Mesothelial cell of epicardium (in vitro differentiated cells): ENCODE measurements at places on chromosomes 6 and 20. TPM values are rescaled to one million over a fixed set of nuclear protein-coding genes. Genes with fewer than 3 reads are reported as not detected.

GRCh38 chr20:15528391-15529111, 1044.7 kb downstream of the KIF16B start:
- DNase-seq, result no peak

DNA sequence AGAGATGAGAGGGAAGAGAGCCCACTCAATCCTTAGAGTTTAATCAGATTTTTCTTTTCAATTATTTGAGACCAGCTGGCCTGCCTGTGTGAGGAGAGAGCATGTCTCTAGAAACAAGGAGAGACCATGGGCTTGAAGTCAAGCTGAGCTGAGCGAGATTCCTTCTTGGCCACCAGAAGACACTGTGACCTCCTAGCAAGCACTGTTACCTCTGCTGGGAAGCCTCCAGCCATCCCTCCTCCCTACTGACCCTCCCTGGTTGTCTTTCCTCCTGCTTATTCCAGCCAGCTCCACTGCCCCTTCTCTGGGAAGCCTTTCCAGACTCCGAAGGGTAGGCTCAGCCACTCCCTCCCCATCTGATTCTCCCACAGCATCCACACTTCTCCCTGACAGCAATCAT, 110.0 kb downstream of the SCML4 start:
- no peak for DNase-seq

- no peak for DNase-seq
These were observed 256.5 kb downstream of the FARS2 start for GRCh38 chr6:5517796-5518195.

DNA sequence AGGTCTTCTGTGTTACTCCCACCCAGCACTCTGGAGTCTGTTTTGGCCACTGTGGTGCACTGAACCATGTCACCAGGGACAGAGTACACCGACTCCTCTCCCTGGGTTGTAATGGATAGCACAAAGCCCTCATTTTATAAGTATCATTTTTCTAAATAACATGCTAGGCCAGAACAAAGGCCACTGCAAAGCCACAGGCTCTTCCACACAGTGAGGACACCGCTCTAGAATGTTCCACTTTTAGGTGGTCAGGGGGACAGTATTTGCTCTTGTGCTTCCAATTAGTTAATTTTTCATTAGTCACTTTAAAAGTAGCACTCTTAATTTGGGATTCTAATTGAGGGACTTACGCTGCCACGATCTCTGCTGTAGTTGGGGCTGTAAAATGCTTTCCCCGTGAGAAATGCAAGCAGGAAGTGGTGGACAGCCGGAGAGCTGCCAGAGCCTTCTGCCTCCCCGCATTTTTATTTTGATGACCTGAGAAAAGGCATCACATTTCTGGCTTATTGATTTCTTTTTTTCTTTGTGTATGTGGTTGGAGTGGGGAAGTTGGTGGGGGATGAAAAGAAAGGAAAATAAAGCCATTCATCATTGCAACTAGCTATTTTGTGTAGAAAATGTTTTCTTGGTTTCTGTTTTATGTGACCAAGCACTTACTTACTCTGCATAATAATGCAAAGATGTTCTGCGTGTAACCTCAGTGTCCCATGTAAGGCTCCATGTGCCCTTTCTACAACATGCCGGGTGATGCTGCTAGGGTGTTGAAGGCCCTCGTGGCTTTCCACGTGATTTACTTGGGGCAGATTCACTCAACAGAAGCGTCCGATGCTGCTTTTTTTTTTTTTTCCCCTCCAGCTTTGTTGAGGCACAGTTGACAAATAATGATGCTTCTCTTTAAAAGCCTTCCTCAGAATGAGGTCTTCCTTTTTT, 195.9 kb downstream of the SASH1 start:
- DNase-seq, result no peak

- no peak for DNase-seq
These were observed 210.7 kb downstream of the TFAP2C start for GRCh38 chr20:56839786-56840185.

DNA sequence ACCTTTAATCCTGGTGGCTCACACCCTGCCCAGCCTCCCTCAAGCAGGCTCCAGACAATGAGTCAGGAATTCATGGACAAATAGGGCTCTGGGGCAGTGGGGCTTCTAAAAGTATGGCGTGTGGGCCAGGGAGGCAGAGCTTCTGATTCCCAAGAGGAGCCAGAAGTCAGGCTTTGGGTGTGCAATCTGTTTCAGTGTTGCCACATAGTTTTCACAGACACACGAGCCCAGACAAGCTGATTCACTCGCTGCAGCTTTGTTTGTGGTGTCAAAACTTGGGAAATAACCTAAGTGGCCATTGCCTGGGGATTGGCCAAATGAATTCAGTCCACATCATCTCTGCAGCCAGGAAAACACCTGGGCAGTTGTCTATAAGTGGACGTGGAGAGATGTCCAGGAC, 9.2 kb downstream of the PEDS1 start:
- DNase-seq, result no peak

- DNase-seq, result no peak
These were observed 22.7 kb upstream of the ZNF184 start for GRCh38 chr6:27495386-27496135.

The SGK2 gene
- 7.3 to 10.5 TPM (median 9.9 TPM) in 3 replicates for total RNA-seq

DNA sequence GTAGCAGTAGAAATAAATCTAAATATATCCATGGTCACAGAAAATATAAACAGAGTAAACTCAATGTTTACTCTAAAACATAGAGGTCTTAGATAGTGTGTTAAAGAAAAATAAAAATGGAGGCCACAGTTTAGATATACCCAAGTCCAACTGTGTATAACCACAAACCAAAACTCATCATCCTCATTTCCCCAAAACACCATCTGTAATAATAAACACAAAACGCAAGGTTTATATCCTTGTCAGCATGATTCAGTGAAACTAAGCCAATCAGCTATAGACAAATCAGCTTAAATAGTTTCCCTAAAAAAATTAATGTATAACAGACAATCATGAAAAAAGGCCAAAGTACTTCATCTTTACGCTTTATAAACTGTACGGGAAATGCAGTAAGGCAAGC, 2.7 kb upstream of the HACE1 start:
- DNase-seq, result no peak

DNA sequence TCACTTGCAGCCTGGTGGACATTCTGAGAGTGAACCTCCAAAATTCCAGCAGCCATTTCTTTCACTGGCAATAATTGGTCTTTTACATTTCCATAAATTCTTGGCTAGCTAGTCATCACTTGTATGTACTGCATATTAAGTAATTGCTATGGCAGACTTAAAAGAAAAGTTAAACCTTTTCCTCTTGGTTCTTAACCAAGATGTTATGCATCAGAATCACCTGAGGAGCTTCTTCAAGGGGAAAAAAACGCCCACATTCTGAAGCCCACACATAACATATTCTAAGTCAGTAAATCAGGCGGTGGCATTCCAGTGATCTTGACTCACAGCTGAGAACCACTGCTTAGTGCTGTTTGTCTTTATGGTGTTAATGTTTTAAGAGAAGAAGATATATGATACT, 37.0 kb downstream of the CDC40 start:
- DNase-seq, result no peak

The GNRH2 gene
- total RNA-seq, result 1.6 to 2.1 TPM (median 1.9 TPM) in 3 replicates

The PHACTR3 gene
- 0.11 to 0.16 TPM (median 0.16 TPM) in 3 replicates for total RNA-seq

- DNase-seq, result no peak
These were observed 133.1 kb downstream of the TRDN start for GRCh38 chr6:123503619-123504018.

GRCh38 chr6:155419161-155419560, 36.5 kb downstream of the NOX3 start:
- no peak for DNase-seq

DNA sequence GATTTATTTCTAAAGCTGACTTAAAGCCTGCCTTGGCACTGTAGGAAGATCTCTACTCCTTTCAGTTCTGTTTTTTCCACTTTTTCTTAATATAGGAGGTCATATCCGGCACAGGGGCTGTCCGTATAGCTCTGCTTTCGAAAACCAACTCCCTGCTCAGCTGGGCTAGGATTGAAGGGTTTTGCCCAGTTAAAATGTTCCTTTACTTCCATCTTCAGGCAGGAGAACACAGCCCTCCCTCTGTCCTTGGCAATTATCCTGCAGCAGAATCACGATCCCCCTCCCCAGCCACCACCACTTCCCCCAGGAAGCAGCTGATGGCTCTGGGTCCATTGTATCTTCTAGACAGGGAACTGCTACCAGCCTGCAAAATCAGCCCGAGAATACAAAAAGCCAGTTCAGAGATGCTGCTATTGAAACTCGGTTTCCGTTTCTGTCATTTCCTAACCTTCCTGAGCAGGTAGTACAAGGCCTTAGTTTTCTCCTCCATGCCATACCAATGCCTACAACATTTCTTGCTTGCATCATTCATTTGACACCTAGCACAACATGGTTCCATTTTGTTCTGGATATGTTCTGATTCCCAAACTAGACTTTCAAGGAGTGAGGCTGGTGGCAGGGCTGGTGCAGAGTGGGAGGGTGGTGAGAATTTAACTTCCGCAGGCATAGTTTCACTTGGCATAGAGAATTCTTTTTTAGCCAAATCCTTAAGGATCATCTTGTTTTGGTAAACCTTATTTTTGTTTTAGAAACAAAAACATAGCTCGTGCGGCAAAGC, 53.9 kb downstream of the FAM50B start:
- DNase-seq, result no peak

GRCh38 chr20:50594591-50595432, 84.6 kb downstream of the PTPN1 start:
- DNase-seq, result no peak
